ENCODE measurements at places on chromosomes 3 and 15.

DNA sequence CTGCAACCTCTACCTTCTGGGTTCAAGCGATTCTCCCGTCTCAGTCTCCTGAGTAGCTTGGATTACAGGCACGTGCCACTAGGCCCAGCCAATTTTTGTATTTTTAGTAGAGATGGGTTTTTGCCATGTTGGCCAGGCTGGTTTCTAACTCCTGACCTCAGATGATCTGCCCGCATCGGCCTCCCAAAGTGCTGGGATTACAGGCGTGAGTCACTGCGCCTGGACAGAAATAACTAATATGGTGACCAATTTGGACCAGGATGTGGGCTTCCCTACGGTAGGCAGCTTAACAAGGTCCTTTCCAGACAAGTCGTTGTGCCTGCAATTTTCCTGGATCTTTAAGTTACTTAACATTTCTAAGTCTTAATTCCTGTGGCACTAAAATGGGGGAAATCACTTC is 14.8 kb downstream of the WDR53 start:
- no peak for DNase-seq

DNA sequence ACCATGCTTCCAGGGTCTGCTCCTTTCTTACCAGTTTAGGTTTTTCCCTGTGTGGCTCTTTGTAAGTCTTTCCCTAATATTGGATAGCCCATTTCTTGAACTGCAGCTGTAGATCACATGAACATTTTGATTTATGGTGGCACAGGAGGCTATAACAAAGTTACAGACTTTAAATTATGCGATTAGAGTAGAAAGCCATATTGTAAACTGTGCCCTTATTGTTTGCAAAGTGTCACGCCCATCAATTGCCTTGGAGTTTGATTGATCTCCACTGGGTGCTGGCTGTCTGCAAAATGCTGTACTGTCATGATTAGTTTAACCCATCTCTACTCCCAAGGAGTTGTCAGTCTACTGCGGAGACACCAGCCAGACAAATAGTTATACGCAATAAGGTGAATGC is 110.3 kb downstream of the CACNA2D3 start:
- no peak for DNase-seq

GRCh38 chr15:92667287-92667904 is 11.8 kb upstream of the FAM174B start:
- no peak for DNase-seq

- DNase-seq: no peak
Observed at GRCh38 chr3:152497457-152497856, 228.7 kb downstream of the MBNL1 start.

GRCh38 chr15:39494462-39494861 is 86.4 kb upstream of the THBS1 start:
- DNase-seq: no peak

GRCh38 chr3:4732925-4733324 is 239.8 kb downstream of the ITPR1 start:
- no peak for DNase-seq

- no peak for DNase-seq
Observed at GRCh38 chr15:33215941-33216872, 21.7 kb upstream of the FMN1 start.

DNA sequence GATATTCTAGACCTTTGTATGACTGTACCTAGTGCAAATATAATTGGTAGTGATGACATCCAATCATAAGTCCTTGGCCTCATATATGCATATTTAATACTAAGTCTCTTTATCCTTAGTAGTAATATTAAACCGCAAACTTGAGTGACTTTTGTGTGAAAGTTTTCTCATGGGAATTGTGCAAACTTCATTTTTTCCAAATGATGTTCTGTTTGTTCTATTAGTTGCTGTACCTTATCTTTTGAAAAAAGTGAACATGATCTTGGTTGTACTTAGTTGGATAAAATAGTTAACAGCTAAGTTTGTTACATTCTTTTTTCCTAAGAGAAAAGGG is 43.2 kb downstream of the TMEM45A start:
- no peak for DNase-seq

DNA sequence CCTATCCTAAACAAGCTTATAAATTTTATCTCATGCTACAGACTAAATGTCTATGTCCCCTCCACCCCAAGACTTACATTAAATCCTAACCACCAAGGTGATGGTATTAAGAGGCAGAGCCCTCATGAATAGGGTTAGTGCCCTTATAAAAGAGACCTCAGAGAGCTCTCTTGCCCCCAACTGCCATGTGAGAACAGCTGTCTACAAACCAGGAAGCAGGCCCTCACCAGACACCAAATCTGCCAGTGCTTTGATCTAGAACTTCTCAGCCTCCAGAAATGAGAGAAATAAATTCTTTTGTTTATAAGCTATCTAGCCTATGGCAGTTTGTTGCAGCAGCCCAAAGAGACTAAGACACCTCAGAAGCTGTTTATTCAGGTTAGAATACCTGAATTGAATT is 58.5 kb downstream of the TP53BP1 start:
- DNase-seq: no peak

DNA sequence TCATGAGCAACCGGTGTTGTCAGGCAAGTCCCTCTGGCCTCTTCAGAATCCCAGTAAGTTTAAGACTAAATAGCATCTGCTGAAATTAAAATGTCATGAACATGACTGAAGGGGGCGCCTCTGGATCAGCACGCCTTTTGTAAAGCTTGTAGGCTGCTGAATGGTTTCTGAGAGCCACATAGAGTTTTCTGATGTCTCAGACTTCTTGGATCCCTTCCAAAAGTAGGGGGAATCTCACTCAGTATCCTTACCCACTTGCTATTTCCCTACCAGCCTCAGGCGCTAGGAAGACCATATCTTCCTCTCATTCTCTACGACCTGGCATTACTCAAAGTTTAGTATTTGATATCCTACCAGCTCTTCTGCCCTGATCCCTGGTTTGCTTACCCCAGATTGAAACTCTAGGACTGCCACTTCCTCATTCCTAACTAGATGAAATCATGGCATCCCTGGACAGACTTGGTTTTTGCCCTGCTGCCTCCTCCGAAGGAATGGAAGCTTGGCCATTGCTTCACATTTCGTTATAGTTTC is 62.7 kb upstream of the CD47 start:
- no peak for DNase-seq
